ENCODE measurements at places on chromosomes 2 and 18.
A peak's percentile ranks its signal among the peaks of the same experiment; 100 is the strongest.

DNA sequence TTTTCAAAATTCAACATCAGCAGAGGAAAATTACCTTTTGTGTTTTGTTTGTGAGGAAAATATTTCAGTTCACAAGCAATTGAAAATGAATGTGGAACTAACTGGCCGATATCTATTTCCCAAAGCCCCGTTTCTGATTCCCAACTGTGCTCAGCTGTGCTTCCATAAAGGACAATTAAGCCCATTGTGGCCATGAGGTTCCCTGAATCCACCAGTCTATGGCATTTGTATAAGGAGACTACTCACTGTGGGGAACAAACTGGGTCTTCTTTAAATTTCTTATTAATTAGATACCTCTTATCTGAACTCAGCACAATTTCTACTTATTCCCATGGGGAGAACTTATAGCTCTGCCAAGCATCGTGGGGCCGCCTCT lies 31.4 kb upstream of the AGAP1 start:
- DNase-seq = no peak

DNA sequence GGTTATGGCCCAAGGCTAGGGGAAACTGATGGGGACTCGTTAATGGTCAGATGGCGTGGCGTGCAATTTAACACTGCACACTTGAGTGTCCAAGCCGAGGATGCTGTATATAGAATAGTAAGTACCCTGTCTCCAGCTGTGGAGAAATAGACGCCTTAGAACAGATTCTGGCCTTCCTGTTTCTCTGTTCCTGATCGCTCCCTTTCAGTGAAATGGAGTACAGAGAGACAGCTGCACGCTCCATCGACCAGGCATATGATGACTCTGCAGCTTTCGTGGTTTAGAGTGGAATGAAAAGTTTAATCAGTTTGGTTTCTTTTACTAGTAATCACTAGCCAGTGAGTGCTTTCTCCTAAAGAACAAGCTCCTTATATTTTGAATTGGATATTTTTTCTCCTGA lies 213.4 kb downstream of the NEDD4L start:
- DNase-seq = peak; percentile 56

GRCh38 chr2:171516793-171517192 lies 5.5 kb upstream of the CYBRD1 start:
- no peak for DNase-seq

- DNase-seq = no peak
Observed at GRCh38 chr2:47339745-47340541, 63.0 kb upstream of the MSH2 start.

DNA sequence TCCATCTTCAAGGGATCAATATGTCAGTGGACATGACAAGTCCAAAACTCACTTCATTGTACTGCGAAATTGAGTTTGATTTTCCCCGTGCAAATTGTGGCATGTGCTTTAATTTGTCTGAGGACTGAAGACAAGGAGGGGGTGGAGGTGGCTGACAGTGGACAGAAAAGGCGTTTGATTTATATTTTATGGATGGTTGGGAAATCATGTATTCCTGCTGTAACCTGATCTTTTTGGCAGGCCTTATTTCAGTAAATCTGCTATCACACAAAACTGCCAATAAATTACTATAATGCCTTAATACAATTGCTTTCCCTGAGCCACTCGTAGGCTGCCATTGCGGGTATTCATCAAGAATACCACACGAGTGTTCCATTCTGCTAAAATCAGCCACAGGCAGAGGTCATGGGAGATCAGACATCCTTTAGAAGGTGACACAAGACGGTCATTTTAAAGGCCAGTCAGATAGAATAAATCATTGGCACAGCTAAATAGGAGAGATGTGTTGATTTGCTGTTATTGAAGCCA lies 720.5 kb downstream of the MBD2 start:
- no peak for DNase-seq

DNA sequence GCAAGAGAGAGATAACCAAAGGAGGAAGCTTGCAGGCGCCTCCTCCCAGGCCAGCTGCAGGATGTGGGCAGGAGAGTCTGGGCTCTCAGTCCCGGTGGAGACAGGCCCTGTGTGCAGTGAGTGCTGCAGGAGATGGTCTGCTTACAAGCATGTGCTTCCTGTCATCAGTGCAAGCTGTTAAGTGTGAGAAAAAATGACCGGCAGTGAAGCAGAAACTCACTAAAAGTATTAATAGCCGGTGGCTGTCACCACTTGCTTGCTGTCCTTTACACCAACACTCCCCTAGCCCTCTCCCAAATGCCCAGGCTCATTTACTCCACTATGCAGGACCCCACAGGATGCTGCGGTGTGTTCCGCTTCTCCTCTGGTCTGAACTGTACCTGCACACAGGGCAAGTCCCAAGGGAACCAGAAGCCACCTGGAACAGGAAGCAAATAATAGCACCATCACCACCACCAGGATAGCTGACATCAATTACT lies 435.6 kb upstream of the HS6ST1 start:
- no peak for DNase-seq

DNA sequence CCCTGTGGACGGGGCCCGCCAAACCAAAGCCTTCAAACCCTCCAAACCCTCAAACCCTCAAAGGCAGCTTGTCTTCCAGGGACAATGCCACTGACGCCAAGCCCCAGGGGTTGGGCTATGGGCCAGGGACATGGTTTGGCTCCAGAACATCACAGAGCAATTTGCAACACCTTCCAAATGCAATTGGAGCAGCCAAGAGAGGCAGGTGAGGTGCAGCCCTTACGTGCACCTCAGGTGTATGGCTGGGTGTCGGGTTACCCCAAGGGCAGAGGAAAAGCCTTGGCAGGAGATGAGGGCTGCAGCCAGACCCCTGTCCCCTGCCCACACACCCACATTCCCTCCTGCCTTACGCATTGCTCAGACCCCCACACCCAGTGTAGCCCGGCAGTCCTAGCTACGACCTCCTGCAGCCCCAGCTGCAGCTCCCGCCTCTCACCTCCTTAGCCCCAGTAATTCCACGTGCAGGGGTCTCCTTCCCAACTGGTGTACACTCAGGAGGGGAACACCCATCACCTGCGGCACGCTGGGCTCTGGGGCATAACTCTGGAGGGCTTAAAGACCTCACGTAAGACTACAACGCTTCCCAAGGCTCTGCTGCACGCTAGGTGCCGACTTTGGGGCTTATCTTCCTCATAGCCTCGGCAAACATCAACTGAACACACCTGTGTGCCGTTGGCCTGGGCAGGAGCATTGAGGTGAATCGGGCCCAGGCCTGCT lies 88.7 kb downstream of the TFCP2L1 start:
- no peak for DNase-seq

DNA sequence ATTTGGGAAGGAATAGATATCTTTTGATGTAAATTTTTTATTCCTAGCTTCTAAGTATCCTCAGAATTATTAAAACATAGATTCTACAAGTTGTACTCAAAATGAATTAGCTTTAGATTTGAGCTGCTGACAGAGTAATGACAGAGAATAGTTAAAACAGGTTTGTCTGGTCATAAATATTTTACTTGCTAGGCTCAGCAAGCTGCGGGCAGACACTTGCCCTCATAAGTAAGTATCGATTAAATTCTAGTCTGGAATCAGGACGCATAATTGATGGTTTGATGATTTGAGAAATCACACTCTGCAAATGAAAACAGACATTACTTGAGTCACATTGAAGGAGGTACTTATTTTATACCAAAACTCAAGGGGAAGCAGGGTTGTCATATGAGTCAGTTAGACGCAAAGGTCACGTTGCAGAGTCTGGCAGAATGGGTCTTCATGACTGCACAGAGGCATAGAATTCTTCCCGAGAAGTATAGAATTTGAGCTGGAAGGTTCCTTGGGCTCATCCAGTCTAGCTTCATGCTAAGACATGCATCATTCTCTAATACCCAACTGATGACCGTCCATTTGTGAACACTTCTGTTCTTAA lies 27.5 kb downstream of the ARL4C start:
- DNase-seq = no peak

DNA sequence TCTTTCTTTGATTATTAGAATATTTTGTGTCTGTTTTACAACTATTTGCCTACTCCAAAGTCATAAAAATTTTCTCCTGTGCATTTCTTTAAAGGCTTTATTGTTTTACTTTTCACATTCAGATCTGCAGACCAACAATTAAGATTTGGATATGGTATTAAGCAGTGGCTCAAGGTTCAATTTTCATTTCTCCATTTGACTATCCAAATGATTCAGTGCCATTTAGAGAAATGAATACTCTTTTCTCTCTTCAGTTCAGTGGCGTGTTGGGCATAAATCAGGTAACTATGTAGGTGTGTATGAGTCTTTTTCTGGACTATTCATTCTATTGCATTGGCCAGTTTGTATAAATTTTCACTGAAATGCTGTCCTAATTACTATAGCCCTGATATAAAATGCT lies 57.3 kb upstream of the IL1R1 start:
- DNase-seq = no peak

DNA sequence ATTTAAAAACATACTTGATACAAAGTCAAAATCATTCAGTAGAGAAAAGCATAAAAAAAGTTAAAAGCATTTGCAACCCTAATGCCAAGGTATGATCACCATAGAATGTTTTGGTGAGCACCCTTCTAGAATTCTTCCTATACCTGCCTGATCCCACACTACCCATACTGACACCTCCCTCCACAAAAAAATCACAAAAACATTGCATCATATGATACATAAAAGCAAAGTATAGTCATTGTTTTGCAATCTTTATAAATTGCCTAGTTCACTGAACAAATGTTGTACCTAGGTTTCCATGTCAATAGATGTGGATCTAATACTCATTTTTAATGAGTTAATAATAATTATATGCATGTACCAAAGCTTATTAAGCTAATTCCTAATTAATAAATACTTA lies 54.1 kb downstream of the SLC9A4 start:
- no peak for DNase-seq

GRCh38 chr2:147630585-147630984 lies 214.2 kb upstream of the ACVR2A start:
- no peak for DNase-seq

DNA sequence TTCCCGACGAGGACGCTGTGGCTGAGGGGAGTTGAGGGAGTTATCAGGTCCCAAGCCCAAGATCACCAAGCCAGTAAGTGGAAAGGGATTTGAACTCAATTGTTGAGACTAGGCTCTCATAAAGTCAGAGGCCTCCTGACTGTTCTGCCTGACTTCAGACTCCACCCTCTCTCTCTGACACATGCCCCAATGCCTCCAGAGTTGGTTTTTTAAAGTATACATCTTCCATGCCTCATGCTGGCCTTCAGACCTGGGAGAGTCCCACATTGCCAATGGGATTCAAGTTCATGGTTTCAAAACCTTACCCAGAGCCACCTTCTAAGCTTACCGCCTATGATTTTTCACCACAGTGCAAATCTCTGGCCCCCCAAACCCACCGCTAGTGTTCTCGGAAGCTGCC lies 100.8 kb downstream of the RTN4 start:
- DNase-seq = peak; percentile 76

DNA sequence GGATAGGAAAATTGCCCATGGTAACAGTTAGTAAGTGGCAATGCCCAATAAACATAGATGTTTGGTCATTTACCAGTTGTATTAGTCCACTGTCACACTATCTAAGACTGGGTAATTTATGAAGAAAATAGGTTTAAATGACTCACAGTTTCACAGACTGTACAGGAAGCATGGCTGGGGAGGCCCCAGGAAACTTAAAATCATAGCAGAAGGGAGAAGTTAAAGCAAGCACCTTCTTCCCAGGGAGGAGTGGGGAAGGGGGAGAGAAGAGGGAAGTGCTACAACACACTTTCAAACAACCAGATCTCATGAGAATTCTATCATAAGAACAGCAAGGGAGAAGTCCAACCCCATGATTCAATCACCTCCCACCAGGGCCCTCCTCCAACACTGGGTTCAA lies 23.4 kb downstream of the NR4A2 start:
- DNase-seq = no peak

GRCh38 chr2:111667001-111667400 lies 217.0 kb downstream of the ANAPC1 start:
- no peak for DNase-seq

DNA sequence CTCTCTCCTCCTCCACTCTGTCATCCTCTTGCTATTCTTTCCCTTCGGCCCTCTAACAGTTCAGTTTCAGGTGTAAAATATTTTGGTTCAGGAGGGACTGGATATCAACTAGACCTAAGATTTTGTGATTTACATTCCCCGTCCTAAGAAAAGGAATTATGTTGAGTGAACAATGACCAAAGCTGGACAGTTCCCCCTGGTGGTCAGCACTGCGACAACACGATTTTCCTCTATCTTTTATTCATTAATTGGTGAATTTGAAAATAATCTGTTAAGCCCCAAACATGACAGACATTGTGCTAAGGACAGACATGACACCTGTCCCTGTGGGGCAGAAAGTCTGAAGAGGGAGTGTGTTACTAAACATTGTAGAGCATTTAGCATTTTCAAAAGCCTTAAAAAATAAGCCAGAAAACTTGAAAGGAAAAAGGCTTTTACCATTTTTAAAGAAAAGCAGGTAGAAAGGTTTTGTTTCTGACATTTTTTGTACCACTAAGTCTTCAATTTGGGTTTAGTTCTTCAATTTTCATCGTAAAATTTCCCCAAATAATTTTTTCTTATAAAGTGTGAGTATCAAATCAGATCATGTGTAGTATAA lies 28.4 kb upstream of the GTF2A1L start:
- DNase-seq = no peak

DNA sequence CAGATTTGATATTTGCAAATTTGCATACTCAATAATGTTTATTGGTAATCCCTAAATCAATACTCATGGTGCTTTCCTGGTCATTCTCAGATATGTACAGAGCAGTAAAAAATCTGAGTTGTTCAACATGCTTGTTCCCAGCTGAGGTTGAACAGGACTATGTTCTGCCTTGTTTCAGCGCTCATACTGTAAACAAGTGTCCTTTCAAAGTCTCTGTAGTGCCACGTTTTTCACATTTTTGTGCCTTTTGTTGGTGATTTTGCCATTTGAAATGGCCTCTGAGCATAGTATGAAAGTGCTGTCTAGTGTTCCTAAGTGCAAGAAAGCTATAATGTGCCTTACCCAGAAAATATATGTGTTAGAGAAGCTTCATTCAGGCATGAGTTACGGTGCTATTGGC lies 16.0 kb upstream of the GATA6 start:
- no peak for DNase-seq

DNA sequence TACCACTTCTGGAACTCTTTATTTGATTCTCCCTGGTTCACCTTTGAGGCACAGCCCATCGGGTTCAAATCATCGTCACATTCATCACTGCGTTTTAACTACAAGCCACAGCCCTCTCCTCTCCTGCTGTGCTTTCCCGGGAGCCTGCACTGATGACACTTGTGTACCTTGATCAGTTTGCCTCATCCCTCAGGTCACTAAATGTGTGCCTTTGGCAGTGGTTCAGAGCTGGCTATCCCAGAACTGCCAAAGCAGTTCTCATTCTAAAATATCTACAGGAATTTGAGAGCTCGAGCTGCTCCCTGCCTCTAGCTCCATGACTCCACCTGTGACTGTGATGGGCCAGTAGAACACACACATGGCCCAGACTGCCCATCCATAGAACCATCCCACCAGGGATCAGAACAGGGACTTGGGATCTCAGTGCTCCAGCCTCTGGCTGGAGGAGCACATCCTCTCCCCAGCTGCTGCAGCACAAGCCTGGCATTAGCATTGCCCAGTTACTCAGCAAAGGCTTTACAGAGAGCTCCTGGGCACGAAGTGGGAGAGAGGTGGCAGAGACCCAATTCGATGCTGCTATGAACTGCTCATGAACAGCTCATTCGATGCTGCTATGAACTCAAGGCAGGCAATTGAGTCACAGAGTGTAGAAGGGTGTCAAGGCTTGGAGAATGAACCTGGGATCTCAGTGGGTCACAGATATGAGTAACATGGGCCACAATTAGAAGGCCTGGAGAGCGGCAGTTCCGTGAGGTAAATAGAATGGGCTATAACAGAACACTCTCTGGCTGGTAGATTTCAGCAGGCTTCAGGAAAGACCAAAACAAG lies 41.9 kb downstream of the EVA1A start:
- no peak for DNase-seq

- DNase-seq = peak; percentile 87
Observed at GRCh38 chr2:45643543-45644542, 7.6 kb upstream of the PRKCE start.
